ENCODE measurements at places on chromosomes 11 and 22.

DNA sequence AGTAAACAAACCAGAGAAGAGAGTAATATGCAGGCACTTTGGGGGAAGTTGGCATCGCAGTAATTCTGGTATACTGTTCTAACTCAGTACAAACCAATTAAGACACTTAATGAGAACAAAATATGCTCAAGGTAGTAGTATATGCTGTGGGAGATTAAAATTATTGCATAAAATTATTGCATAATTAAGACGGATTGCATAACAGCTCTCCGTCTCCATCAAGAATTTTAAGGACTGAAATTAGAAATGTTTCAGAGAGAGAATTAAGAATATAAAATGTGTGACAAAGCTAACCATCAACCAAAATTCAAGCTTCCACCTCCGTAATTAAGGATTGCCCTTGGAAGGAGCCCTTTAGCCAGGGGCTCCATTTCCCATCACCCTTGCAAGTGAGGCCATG, 428.5 kb downstream of the ETS1 start:
- DNase-seq, result no peak

- no peak for DNase-seq
Measured at GRCh38 chr11:8206251-8207079, 37.6 kb upstream of the RIC3 start.

- DNase-seq, result no peak
Measured at GRCh38 chr11:94747601-94748041, 20.5 kb upstream of the AMOTL1 start.

- DNase-seq, result no peak
Measured at GRCh38 chr22:20095521-20095920, 15.5 kb downstream of the DGCR8 start.

DNA sequence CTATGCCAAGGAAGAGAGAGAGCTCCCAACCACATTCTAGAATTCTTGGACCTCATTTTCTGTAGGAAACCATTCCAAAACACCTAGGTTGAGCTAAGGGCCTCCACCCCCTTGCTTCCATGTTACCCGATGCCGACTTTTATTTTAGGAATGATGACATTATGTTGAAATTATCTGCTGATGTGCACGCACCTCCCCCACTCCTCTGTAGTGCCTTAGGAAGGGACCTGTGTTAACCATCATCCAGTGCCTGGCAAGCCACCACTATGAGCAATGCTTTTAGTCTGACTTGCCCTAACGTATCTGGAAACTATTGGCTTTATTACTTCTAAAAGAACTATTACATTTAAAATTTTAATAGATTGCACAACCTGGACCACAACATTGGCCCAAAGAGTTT, 42.1 kb downstream of the NCAPD3 start:
- no peak for DNase-seq

GRCh38 chr11:45665933-45666647, 668 bp upstream of the CHST1 start:
- no peak for DNase-seq

DNA sequence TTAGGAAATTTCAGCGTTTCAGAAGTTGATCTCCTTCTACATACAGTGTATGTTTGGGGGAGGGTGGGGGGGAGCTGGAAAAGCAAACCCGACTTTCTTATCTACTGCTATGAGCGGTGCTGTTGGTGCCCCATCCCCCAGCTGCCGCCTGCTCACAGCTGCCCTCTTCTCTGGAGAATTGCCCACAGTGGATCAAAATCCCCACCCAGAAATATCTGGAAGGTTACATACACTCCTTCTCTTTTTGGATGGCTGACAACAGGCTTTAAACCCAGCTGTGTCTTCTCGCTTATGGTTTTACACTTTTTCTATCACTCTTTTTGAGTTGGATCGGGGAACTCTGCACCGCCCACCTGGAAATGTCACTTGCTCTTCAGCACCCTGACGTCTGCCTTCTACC, 56.4 kb downstream of the DHCR7 start:
- DNase-seq, result no peak

DNA sequence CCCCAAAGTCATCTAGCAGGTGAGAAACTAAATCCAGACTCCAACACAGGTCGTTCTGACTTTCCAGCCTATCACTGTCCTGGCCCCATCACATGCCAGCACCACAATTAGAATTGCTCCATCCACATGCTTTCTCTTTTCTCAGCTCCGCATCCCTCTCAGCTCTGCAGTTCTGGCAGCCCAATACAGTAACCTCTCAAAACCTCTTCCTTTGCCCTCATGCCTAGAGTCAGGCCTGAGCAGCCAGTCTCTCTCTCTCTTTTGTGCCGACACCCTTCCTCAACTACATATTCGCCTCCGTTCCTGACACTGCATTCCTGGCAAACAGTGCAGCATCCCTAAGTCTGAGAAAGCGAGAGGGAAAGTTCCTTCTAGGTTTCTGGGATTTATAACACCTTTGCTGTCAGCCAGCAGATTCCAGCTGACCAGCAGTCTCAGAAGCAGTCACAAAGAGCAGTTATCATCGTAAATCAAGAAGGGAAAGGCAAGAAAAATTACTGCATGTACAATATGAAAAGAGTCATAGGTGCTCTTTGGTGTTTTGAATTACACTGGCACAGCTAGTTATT, 258.0 kb downstream of the FAT3 start:
- no peak for DNase-seq

GRCh38 chr11:36465449-36466163, 44.5 kb downstream of the TRAF6 start:
- DNase-seq, result no peak

- no peak for DNase-seq
Measured at GRCh38 chr11:73204711-73205121, 13.4 kb upstream of the P2RY2 start.

DNA sequence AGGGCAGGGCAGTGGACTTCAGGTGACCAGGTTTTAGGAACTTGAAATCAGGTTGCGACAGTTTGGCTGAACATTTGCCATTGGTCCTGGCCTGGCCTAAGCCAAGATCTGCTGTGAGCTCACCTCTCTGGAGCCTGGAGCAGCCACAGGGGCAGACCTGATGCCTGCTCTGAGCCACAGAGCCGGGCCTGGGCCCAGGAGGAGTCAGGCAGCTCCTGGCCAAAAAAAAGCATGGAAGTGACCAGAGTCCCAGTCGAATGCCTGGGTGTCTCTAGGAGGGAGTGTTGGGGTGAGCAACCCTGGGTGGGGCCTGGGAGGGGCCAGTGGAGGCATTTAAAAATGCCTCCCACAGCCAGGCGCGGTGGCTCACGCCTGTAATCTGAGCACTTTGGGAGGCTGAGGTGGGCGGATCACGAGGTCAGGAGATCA, 6.0 kb upstream of the OMP start:
- DNase-seq, result no peak

DNA sequence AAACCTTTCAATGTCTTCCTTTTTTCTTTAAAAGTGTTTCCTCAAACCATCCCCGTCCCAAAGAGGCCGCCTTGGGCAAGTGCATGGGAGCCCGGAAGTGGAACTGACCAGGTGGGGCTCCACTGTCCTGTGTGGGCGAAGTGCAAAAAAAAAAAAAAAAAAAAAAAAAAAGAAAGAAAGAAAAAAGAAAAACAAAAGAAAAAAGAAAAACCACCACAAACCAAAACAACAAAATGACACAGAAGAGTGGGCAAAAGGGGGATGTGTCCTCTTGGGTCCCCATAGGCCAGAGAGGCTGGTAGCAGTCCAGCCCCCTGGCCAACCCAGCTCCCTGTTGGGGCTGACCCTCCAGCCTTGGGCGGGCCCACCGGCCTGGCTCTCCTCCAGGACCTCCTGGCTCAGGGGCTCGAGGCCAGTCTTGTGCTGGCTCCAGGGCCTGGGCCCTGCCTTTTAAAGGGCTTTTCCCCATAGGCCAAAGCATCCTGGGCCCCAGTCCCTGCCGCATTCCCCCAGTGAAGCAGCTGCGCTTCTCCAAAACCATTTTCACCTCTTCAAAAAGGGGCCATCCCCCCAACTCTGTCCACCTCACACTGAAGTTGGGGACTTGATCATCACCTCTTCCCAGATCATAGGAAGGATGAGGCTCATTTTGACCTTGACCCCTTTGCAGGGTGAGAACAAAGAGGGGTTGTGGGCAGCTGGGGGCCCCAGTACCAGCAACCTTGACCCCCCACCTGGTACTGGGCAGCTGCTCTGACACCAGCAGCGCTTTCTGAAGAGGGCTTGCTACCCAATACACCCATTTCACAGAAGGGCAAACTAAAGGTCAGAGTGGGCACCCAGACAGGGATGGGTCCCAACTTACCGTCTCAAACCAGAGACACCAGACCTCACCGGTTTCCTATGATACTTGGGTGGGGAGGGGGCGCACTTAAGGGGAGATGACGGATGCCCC, 9.4 kb downstream of the CBX6 start:
- DNase-seq, result no peak

DNA sequence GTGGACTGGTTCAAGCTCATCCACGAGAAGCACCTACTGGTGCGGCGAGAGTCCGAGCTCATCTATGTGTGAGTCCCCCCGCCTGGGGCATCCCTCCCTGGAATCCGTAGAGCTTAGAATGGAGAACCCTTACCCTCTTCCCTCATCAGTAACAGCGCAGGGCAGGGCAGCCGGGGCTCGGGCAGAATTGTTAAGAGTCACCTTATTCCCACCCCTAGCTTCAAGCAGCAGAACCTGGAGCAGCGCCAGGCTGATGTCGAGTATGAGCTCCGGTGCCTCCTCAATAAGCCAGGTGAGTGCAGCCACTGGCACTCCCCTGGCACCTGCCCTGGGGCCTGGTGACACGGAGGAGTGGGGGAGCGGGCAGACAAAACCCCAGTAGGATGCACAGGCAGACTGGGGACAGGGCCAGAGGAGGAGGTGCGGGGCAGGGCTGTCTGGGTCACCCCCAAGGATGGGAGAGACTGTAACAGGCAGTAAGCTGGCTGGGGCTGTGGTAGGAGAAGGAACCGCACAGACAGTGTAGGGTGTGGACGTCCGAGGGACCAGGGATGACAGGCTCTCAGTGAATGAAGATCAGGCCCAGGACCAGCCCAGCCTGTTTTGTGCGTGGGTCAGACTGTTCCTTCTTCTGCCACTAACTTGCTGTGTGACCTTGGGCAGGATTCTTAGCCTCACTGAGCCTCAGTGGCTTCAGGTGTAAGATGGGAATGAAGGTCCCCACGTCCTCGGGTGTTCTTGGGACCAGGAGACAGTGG, 20.4 kb downstream of the C22orf23 start:
- no peak for DNase-seq

DNA sequence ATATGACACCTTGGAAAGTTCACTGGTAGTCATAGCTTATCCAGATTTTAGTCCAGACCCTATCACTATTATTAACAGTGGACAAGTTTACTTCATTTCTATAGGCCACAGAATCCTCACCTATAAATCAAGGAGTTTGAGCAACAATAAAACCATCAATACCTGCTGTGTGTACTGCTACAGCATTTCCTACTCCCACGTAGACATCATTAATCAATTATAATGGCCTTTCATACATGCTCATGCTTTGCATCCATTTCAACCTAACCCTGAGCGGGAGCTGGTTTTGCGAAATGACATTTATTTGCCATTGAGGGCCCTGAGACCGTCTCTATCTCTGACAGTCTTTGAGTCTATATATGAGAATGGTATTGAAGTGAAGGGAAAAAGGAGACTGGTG, 312.3 kb downstream of the FAT3 start:
- no peak for DNase-seq

DNA sequence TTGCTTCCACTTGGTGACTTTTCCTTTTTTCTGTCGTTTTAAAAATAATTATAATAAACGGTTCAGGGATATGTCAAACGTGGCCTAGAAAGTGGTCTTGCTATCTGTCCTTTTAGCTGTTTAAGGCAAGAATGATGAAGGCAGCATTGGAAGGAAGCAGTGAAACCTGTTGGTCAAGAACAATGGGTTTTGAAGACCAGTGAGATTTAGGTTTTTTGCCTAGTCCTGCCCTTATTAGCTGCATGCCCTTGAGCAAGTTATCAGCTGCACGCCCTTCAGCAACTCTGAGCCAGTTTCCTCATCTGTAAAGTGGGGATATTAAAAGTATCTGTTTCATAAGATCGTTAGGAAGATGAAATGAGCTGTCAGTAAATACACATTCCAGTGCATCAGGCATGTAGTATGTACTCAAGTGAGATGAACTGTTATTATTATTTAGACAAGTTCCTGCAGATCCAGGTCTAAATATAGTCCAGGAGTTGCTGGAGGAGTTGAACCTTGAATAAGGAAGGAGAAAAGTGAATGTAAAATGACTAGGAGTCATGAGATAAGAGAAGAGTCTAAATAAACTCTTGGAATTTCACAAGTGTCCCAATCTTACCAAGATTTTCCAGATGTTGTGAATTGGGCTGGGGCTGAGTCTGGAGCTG, 90.8 kb upstream of the HSD17B12 start:
- no peak for DNase-seq

DNA sequence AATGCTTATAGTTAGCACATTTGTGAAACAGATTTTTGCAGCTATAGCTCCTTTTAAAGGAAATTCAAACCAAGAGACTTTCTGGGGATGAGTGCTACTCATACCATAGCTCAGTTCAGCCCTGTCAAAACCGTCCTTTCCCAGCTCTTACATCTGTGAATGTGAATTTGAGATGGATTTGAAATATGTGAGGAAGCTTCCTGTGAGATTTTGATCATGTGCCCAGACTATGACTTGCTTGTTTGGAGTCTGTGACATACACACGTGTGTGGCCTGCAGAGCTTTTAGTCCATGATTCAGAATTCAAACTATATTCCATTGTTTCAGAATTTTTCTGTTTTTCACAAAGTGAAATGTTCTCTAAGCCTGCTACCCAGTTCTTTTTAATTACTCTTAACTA, 4.4 kb upstream of the MMP1 start:
- no peak for DNase-seq

- DNase-seq, result no peak
Measured at GRCh38 chr11:36155124-36155561, 134.1 kb downstream of the COMMD9 start.

GRCh38 chr22:38202437-38203089, 769 bp downstream of the MAFF start:
- DNase-seq, result no peak

GRCh38 chr22:17741866-17742526, 32.3 kb downstream of the BID start:
- no peak for DNase-seq

GRCh38 chr11:71580057-71581003, 2.3 kb downstream of the KRTAP5-11 start:
- no peak for DNase-seq

DNA sequence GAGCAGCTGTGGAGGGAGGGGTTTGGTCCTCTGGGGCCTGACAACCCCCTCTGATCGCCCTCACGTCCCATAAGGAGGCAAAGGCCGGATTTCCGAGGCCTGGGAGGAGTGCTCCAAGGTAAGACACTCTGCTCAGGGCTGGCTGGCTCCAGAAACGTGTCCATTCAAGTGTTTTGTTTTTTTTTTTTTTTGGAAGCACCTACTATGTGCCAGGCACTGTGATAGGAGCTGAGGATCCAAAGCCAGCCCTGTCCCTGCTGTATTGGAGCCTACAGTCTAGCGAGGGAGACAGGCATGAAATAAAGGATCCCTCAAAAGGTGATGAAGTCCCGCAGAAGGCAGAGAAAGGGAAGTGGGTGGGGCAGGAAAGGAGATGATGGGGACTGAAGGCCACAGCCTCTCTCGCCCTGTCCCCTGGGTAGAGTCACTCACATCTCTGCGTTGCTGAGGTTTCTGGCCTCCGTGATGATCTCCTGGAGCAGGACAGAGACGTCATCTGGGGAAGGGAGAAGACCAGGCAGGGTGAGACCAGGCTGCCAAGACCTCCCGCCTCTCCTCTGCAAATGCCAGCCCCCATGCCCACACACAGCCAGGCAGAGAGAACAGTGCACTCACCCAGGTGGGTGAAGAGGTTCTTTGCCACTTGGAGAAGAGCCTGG, 89.2 kb downstream of the PDE2A start:
- no peak for DNase-seq

All from NCI-H187 (cell line).